NCI-H748 treated with DMSO at 0.1 percent for 48 hours (cell line): ENCODE measurements at places on chromosomes 5 and 9.

GRCh38 chr9:121453232-121453892, 46.3 kb downstream of the GGTA1 start:
- DNase-seq = no peak

- no peak for DNase-seq
Measured at GRCh38 chr5:174097486-174098185, 52.1 kb downstream of the NSG2 start.

- DNase-seq = no peak
Measured at GRCh38 chr9:81540142-81540710, 149.1 kb downstream of the TLE1 start.

- DNase-seq = no peak
Measured at GRCh38 chr5:68973696-68974095, 120.1 kb upstream of the SLC30A5 start.

DNA sequence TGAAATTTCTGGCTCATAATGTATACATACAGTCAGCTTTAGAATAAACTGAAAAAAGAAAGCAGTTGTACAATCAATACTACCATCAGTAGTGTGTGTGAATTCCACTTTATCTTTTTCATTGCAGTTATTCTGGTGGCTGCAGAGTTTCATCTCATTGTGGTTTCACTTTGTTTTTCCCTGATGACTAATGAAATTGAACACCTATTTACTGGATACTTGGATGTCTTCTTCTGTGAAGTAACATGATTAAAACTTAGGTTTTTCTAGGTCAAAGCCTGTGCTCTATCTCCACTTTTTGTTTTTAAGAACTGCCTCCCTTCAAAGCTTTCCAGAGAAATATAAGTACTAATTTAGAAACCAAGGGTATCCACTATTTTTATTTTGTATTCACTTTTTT, 174.3 kb downstream of the TRPM3 start:
- DNase-seq = no peak

GRCh38 chr5:120326651-120327050, 137.4 kb upstream of the PRR16 start:
- no peak for DNase-seq

DNA sequence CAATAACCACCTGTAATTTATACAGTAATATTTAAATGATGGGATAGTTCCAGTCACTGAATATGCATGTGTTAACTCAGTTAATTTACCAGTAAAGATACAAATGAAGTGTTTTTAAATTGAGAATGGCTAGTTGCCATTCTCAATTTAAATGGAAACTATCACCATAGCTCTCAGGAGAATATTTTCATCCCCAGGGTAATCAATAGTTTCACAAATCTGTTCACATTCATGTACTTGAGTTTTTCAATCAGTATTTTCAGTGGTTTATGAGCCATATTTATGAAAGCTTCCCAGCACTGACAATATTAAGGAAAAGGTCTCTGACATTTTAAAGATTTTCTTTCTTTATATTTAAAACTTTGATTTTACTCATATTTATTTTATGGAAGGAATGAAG, 439.3 kb downstream of the MAT2B start:
- DNase-seq = no peak

DNA sequence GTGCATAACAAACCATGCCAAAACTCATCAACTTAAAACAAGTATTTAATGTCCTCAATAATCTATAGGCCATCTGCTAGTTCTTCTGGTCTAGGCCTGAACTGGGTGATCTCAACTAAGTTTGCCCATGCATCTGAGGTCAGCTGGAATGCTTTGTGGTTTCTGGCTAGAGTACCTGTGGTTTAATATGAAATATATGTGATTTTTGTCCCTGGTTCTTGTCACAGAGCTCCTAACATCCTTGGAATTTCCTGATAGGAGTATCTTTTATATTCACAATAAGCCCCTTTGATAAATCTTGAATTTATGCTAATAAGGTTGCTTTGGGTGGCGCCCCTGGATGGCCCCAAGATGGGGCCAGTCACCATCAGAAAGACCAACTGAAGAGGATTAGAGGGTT, 535.9 kb downstream of the DNAH5 start:
- no peak for DNase-seq

DNA sequence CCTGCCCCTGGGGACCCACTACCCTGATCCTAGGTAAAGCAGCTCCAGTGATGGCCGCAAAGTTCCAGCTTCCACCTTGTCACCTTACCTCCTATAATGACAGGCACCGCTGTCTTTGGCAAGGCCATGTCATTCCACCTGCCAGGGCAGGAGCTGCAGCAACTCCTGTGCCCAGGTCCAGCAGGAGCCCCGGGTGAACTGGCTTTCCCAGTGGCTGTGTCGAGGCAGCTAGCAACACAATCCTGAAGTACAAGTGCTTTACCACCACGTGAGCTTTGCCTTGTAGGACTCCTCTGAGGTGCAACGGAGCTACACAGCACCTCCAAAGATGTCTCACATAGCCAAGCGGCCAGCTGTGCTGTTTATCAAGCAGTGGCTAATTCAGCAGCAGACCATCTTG, 20.7 kb upstream of the MGAT1 start:
- DNase-seq = no peak

- DNase-seq = no peak
Measured at GRCh38 chr5:143842920-143843319, 31.0 kb downstream of the HMHB1 start.

- no peak for DNase-seq
Measured at GRCh38 chr9:97039514-97039860, 545 bp upstream of the CTSV start.

DNA sequence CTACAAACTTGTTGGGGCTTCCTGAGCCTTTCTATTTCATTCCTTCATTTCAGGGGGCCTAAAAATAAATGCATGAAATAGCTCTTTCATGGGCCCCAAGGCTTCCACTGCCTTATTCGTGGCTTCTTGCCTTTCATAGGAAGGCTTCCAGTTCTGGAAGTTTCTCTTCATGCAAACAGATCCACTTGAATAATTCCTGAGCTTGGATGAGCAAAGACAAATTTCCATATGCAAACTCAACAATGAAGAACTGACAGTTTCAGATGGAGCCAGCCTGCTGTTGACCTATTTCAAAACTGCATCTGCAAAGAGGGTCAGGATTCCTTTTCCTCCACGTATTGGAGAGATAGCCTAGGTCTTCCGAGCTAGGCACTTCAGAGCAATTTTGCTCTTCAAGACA, 142.1 kb downstream of the MLLT3 start:
- no peak for DNase-seq

DNA sequence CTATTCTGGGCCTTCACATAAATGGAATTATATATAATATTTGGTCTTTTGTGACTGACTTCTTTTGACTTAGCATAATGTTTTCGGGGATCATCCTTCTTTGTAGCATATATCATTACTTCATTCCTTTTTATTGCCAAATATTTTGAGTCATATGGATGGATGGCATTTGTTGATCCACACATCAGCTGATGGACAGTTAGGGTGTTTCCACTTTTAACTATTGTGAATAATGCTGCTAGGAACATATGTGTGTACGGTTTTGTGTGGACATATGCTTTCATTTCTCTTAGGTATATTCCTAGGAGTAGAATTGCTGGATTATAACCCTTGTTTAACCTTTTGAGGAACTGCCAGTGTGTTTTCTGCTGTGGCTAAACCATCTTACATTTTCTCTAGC, 249.6 kb downstream of the FANCC start:
- no peak for DNase-seq
